ENCODE measurements at places on chromosomes 2 and 18.
A peak's percentile ranks its signal among the peaks of the same experiment; 100 is the strongest.

DNA sequence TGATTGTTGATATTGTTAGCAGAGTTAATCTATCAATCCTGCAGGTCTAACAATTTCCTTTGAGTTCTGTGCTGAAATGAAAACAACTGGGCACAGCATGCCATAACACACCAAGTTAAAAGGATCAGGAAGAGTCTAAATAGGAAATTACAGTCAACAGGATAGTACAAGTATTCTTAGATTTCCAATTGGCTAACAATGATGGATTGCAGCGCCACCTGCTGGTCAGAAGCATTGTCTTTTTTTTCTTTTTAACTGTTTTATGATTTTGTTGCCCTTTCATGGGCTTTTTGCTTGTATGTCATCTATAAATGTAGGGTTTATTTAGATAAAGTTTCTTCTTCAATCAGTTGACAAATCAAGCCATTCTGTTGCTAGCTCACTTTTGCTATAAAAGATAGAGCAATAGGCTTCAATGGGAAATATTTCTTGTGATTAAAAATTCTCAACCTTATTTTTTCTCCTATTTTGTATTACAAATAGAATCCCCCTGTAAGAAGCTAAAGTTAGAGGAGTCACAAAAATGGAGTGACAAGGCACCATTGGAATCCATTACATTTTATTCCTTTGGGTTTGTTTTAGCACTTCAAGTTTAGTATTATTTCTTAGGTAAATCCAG is 40.8 kb upstream of the RPRM start:
- DNase-seq = peak; percentile 36

GRCh38 chr2:168524005-168524404 is 67.9 kb downstream of the CERS6 start:
- no peak for DNase-seq

DNA sequence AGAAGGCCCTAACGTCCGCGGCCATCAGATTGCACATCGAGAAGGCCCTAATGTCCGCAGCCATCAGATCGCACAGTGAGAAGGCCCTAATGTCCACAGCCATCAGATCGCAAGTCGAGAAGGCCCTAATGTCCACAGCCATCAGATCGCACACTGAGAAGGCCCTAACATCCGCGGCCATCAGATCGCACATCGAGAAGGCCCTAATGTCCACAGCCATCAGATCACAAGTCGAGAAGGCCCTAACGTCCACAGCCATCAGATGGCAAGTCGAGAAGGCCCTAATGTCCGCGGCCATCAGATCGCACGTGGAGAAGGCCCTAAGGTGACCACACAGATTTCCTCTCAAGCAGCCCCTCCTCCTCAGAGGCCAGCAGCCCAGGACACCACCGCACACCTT is 193.2 kb upstream of the PXDN start:
- DNase-seq = no peak

DNA sequence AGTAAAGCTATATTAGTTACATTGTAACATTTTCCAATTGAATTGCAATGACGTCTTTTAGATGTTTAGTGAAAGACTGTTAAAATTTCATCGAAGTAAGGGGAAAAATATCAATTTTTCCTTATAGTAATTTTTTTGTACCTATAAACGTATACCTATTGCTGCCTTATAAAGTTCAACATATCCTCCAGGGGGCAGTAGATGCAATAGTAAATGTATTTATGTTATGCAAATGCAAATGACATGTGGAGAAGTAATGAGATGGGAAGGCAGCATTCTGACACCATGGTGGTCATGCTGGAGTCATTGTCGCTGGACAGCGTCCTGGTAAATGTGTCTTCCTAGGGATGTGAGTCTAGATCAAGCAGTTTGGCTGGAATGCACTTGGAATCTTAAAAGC is 38.7 kb downstream of the MSTN start:
- DNase-seq = no peak

- no peak for DNase-seq
Measured at GRCh38 chr2:56100791-56101312, 82.9 kb upstream of the CCDC85A start.

- no peak for DNase-seq
Measured at GRCh38 chr2:15069149-15069548, 436.6 kb downstream of the LRATD1 start.

GRCh38 chr2:7033136-7033960 is 116.1 kb downstream of the RNF144A start:
- DNase-seq = no peak

DNA sequence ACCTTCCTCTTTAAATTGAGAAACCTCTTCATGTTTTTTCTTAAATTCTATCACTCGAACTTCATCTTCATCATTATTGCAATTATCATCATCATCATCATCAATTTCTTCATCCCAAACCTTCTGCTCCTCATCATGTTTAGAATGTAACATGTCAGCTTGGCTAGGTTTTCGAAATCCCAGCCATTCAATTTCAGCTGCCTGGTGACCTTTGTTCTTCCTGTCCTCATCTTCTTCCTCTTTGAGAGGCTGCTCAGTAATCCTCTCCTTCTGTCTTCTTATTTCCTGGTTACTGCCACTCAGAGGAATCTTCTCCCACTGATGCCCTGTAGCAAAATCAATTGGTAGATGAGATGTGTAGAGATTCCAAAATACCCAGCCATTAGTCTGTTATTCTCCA is 4.2 kb downstream of the ERMN start:
- DNase-seq = no peak

GRCh38 chr2:70381821-70382220 is 80.0 kb upstream of the FAM136A start:
- no peak for DNase-seq

DNA sequence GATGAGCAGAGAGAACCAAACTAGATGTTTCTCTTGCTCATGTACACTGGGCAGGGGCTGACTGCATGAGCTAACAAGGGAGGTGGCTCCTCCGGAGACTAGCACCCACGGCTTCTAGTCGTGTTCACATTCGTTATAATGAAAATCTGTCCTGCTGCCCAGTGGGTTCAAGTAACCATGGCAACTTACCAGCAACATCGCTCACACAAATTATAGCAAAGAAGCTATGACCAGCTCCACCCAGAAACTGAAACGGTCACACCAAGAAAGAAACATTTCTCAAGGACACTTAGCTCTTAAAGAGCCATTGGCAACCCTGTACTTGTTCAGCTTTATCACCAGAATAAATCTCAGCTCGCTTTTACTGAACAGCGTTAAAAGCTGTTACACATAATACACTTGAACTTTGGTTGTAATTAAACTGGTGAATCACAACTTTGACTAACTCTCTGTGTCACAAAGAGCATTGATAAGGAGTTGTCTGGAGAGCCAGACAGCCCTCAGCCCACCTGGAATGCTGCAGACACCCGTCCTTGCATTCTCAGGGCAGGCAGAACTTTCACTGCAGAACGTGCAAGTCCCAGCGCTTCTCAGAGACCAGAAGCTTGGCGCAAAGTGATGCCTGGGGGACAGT is 141.2 kb downstream of the PID1 start:
- DNase-seq = no peak

- DNase-seq = no peak
Measured at GRCh38 chr2:152585830-152586484, 131.3 kb downstream of the PRPF40A start.

- DNase-seq = no peak
Measured at GRCh38 chr2:46686811-46687210, 207.4 kb downstream of the TMEM247 start.

DNA sequence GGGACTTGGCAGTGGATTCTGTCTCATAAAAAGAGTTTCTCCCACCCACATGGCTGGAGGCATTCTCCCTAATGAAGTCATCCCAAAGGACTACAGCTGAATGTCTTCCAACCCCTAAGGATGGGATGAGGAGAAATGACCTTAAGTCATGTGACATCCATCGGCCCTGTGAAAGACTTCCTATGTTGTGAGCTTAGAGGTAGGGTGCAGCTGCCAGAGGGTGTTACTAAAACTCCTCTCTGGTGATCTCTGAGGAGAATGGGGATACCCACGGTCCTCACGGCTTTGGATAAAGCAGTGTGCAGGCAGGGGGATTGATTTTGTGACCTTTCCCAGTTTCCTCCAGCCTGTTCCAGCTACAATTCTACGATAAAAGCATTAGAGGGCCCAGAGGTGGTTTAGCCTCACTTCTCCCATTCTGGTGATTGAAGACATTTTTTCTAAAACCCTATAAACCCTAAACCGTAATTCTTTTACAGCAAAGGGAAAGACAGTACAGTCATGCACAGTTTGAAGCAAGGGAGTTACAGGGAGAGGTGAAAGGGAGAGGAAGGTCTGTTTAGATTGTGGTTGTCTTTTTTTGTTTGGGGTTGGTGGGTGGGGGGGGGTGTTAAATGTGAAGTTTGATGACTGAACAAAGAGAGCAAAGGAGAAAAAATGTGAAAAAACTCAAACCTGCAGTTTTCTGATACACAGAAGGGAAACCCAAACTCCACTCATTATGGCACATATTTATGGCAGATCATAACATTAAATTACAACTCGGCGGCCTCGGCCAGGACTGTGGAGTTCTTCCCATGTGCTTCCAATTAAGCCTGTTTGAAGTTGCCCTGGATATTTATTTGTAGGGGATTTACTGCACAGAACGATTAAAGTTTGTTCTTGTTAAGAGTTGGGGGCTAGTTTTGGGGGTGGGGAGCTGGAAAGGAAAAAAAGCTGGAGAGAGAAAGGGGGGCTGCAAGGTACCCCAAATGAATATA is 26.6 kb upstream of the SLC14A2 start:
- DNase-seq = no peak

DNA sequence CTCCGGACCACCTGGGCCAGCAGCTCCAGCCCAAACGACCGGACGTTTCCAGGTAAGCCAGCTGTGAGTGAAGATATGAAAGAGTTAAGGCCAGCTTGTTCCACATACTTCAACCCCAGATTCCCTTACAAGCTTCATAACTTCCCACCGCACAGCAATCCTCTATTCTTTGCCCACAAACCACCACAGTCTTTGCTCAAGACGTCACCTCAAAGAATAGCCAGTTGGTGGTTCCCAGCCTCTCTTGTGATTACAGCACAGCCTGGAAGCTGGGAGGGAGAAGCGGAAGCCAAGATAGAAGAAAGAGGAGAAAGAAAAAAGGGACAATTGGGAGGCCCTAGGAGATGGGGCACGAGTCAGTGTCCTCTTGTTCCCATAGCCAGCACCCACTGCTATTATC is 70.6 kb downstream of the NRP2 start:
- no peak for DNase-seq

DNA sequence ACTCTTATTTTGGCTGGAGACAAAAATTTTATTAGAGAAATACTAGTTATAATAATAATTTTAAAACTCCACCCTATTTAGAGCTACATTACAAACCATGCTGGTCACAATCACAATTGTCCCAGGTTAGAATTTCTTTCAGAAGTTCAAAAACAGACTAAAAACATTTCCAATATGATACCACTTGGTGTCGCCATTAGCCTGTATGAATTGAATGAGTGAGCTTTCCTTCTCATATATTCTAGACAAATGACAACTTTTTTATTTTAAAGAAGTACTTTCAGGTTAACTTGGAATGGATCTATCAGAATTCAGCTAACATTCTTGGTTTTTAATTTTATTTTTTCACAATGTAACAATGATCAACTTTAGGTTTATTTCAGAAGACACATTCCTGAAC is 48.0 kb downstream of the SERPINB8 start:
- DNase-seq = no peak

DNA sequence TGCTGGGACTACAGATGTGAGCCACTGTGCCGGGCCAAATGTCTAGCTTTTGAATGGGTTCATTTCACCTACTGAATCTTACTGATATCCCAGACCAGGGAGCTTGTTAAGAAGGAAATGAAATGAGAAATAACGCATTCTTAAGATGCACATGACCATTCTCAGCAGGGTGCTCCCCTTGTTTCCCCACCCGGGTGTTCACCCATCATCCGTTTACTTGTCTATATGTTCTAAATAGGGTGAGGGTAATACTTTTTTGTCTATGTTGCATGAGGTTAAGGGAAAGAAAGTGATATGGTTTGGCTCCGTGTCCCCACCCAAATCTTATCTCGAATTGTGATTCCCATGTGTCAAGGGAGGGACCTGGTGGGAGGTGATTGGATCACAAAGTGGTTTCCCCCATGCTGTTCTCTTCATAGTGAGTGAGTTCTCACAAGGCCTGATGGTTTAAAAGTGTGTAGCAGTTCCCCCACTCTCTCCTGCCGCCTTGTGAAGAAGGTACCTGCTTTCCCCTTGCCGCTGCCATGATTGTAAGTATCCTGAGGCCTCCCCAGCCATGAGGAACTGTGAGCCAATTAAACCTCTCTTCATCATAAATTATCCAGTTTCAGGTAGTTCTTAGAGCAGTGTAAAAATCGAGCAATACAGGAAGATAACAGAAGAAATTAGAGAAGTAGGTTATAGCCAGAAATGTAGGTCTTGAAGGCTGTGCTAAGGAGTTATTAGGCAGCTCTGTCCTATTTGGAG is 129.1 kb downstream of the DDX1 start:
- no peak for DNase-seq

DNA sequence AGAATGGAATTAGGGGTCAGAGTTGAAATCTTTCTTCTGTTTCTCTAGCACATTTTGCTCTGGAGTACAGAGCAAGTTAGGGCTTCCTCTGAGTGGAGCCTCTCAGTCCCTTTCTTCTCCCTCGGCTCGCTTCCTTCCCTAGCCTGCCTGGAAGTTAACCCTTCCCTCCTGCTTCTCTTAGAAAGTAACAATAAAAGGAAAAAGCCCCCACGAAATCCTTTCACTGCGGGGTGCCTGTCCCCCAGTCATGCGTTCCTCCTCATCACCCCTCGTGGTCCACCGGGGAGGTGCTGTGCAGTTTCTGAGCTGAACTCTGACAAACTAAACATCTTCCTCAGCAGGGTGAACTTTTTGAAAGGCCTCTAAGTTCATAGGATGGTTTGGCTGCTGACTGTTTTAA is 2.0 kb downstream of the IGFBP2 start:
- no peak for DNase-seq

DNA sequence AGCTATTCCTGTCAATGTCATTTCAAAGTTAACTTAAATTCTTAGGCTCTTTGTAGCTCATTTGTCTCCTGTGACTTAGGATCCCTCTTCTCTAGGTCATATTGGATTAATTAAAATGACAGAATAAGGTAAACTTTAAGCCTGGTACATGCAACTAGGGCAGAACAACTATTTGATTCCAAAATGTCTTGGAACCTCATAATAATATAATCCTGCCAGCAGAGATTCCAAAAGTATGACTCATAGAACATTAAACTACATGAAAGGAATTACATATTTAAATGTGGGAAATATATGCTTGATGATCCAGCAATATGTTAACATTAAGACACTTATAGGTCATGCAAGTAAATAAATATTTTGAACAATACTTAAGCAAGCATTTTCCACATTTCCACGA is 63.3 kb downstream of the COL3A1 start:
- no peak for DNase-seq

GRCh38 chr2:149141046-149141445 is 102.5 kb downstream of the LYPD6B start:
- DNase-seq = no peak

DNA sequence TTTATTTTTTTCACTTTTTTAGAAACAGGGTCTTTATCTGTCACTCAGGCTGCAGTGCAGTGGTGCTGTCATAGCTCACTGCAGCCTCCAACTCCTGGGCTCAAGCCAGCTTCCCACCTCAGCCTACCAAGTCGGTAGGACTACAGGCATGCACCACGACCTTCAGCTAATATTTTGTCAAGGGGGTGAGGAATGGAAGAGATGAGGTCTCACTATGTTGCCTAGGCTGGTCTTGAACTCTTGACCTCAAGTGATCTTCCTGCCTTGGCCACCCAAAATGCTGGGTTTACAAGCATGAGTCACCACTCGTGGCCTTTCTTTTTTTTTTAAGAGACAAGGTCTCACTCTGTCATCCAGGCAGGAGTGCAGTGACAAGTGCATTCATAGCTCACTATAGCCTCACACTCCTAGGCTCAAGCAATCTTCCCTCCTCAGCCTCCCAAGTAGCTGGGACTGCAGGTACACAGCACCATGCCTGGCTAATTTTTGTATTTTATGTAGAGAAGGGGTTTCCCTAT is 13.4 kb downstream of the PPP1R7 start:
- no peak for DNase-seq

GRCh38 chr2:131011486-131011885 is 81.8 kb downstream of the FAM168B start:
- DNase-seq = no peak
